Activated CD8-positive, alpha-beta T cell treated with anti-CD3 and anti-CD28 coated beads for 36 hours (primary cell): ENCODE measurements at places on chromosomes 11 and 22. TPM values are rescaled to one million over a fixed set of nuclear protein-coding genes. Genes with fewer than 3 reads are reported as not detected.

- H3K4me3 ChIP-seq, result no peak overlapping the region
- no peak overlapping the region for H3K27ac ChIP-seq
- H3K36me3 ChIP-seq, result no peaks in the 10 kb centered on the region
- DNase-seq, result no peak
Measured at GRCh38 chr22:43465291-43466015, 53.6 kb downstream of the MPPED1 start.

DNA sequence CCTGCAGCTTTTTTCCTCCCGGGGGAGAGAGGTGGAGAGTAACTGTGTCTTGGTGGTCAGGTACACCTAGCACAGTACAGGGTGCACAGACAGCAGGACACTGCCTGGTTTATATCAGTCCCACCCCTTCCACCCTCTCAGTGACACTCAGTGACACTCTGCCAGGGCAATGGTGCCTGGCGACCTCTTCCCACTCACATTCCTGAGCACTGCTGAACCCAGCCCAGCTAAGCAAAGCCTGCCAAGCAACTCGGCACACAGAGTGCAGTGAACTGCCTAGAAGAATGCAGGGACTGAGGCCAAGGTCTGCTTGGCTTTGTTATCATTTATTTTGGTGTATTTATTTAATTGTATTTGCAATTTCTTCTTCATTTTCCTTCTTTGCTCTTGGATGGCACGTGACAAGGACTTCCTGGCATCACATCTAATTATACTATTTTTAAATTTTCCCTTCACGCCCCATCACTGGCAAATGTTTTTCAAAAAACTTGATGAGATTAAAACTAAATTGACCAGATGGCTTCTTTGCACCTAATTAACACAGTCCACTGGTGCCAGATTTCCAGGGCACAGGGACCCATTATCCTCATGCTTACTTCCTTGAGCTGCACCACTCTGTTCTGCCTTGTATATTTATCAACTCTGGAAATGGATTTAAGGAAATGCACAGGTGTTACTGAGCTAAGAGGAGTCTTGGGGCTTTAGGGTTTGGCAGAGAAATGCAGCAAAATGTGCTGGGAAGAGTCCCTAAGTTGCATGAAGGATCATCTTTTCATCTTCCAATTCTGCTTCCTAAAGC is 205.6 kb downstream of the ADAMTS15 start:
- no peaks in the 10 kb centered on the region for H3K27me3 ChIP-seq
- no peak overlapping the region for H3K27ac ChIP-seq

DNA sequence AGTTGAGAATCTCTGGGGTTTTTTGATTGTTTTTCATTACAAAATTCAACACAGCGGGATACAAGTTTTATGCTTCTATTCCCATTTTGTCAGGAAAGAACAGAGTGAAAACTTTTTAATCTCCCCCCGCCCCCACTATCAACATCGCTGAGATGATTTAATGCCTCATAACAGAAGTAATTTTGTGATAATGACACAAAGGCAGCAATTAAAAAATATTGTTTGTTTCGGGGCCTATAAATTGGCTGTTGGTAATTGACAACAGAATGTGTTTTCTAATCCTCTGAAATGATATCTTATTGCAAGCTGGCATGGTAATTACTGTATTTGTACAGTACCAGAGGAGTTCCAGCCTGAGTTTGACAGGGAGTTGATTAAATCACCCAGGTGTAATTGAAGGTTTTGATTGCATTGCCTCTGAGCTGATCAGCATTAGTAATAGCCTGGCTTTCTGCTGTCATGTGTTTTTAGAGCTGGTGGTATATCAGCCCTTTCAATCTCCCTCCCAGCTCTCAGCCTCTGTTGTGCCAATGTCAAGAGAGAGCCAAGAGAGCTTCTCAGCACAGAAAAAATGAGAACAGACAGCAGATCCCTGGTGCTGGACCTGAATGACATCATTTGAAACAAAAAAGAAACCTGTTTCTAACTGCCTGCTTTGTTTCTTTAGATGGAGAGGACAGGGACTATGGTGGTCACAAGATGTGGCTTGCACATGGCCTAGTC is 265.1 kb downstream of the FAM76B start:
- DNase-seq, result no peak
- no peaks in the 10 kb centered on the region for H3K36me3 ChIP-seq
- H3K4me1 ChIP-seq, result no peaks in the 10 kb centered on the region
- H3K4me3 ChIP-seq, result no peak overlapping the region

DNA sequence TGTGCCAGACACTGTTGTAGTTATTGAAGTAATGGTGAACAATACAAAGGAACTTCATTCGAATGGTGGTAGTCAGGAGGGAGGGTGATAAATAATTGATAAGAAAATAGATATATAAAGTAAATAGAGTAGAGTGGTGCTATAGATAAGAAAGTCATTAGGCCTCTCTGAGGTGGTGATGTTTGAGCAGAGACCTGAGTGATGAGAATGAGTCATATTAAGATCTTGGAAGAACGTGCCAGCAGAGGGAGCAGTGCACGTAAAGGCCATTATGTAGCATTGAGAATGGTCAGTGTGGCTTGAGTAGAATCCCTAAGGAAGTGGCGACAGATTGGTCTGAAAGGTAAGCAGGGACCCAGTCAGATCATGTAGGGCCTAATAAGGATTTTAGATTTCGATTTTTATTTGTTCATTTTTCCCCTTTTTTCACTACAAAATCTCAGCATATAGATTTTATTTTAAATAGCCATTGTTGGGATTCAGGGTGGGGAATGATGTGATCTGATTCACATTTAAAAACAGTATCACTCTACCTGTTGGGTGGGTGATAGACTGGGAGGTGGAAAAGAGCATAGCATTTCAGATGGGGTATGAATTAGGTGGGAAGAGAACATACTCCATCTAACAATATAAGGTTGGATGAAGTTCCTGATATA is 44.7 kb downstream of the CCDC90B start:
- no peaks in the 10 kb centered on the region for H3K36me3 ChIP-seq
- H3K27ac ChIP-seq, result no peak overlapping the region
- H3K4me1 ChIP-seq, result no peaks in the 10 kb centered on the region

- no peaks in the 10 kb centered on the region for H3K27me3 ChIP-seq
- peaks cover 3% of the 10 kb centered on the region for H3K36me3 ChIP-seq
- peaks cover 14% of the 10 kb centered on the region for H3K4me1 ChIP-seq
Measured at GRCh38 chr11:747158-748006, at the start of gene TALDO1. Gene TALDO1 (plus strand): TSS chr11:747464. CDS start chr11:747482, 18 bp downstream.

The ACTN3 gene
- total RNA-seq, result not detected

The OR2AT4 gene
- total RNA-seq, result not detected

The MIAT gene
- total RNA-seq, result 11.6 TPM
